ENCODE measurements at places on chromosomes 13 and 19.

GRCh38 chr13:77502104-77502720, 33.3 kb upstream of the SCEL start:
- DNase-seq = no peak

- no peak for DNase-seq
These were observed 7.3 kb downstream of the SGTA start for GRCh38 chr19:2775556-2776430.

GRCh38 chr19:3054972-3055740, 7.1 kb downstream of the TLE5 start:
- DNase-seq = no peak

- peak; percentile 73 for DNase-seq
These were observed 12.6 kb upstream of the ZNF414 start for GRCh38 chr19:8526345-8527091.

GRCh38 chr13:51502153-51502651, 49.4 kb upstream of the INTS6 start:
- no peak for DNase-seq

- DNase-seq = peak; percentile 16
These were observed 88.4 kb upstream of the DOCK9 start for GRCh38 chr13:99066219-99066618.

DNA sequence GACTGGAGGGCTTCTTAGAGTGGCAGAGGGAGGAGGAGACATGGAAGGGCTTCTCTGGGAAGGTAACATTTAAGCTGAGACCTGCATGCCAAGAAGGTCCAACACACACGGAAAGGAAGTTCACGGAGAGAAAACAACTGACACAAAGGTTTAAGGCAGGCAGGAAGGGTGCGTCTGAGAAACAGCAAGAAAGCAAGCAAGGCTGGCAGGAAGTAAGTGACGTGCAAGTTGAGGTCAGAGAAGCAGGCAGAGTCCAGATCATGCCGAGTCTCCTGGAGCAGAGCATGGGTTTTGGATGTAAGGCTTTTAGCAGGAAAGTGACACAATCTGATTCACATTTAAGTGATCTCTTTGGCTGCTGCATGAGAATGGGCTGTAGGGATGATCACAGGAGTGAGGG, 60.5 kb downstream of the ATP7B start:
- DNase-seq = no peak

GRCh38 chr13:93534181-93534700, 307.6 kb downstream of the GPC6 start:
- no peak for DNase-seq

DNA sequence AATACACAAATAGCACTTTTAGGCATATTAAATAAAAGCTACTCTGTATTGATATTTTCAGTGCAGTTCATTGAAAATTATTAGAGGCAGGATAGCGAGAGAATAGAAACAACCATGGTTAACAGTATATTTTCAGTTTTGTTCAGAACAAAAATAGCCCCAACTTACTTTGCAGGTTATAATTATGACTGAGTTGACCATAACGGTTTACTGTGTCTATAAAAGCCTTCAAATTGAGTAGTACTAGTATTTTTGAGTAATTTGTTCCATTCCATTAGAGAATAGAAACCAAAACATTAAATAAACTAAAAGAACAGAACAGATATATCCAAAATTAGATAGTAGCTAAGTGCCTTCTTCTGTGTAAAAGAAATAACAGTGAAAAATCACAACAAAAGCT, 1108.4 kb upstream of the PCDH20 start:
- DNase-seq = no peak

GRCh38 chr13:19067767-19068166, 113.9 kb downstream of the TUBA3C start:
- DNase-seq = no peak

DNA sequence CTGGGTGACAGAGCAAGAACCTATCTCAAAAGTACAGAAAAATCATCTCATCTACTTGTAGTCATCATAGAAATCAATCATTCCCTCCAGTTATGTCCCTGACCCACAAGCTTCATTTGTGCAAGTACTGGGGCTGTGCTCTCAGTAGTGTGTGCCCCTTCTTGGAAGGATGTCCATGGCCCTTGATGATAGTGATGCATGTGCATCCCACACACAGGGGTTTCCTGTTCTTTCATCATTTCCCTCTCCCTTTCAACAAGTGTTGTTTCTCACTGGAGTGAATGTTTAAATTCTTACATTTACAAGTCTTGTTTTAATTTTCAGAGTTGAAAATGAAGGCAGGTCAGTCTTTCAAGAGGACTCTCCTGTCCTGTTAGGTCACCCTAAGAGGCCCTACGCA, 1.5 kb downstream of the LGALS13 start:
- DNase-seq = no peak

- DNase-seq = no peak
These were observed 48.6 kb upstream of the PCDH8 start for GRCh38 chr13:52896827-52897659.

GRCh38 chr13:110136660-110137585, 170.0 kb downstream of the COL4A1 start:
- DNase-seq = no peak

GRCh38 chr13:72552731-72553130, 174.7 kb downstream of the MZT1 start:
- no peak for DNase-seq

DNA sequence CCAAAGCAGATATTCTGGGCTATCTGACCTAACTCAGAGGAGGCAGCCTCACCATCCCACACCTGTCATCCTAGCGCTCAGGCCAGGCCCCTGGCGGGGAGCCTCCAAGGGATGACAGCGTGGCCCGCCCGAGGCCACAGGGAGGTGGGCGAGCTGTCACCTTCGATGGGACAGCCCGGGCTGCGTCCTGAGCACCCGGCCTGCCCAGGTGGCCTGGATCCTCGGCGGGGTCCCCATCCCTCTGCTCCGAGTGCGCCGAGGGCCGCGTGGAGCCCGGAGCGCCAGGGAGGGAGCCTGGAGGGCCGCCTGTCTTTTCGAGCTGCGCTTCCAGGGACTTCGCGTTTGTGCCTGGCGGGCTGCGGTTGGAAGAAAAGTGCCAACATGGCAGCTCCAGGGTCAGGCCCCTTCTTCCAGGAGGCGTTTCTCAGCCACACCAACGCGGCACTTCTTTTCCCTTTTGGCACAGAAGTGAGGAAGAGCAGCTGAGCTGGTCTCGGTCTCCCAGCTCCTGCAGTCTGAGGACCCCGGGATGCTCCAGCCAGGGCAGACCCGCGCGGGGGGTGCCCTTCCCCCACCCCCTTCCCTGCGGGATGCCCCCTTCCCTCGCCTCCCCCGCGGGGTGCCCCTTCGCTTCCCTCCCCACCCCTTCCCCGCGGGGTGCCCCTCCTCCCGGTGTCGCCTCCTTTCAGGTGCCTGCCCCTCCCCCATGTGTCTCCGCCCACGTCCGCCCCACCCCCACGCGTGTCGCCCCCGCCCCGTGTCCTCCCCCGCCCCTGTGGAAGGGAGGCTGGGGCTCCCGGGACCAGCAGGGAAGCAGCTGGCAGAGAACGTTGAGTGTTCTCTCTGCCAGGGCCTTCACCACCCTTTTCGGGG, 42.3 kb downstream of the GJA3 start:
- no peak for DNase-seq

DNA sequence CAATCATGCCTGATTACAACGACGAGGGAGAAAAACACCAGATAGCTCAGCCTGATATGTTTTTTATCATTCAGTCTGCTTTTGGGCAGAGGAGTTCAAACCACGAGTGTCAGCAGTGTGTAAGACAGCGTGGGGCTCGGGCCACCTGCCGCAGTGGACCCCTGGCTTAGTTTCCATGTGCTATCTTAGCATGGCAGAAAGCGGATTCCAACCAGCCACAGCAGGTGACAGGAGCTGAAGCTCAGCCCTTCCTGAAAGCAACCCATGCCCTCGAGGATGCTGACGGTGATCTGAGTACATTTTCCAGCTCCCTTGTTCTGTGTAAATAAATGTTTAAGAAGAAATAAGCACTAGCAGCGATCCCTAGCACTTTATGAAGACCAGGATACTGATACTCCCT, 32.2 kb upstream of the MBNL2 start:
- DNase-seq = no peak

DNA sequence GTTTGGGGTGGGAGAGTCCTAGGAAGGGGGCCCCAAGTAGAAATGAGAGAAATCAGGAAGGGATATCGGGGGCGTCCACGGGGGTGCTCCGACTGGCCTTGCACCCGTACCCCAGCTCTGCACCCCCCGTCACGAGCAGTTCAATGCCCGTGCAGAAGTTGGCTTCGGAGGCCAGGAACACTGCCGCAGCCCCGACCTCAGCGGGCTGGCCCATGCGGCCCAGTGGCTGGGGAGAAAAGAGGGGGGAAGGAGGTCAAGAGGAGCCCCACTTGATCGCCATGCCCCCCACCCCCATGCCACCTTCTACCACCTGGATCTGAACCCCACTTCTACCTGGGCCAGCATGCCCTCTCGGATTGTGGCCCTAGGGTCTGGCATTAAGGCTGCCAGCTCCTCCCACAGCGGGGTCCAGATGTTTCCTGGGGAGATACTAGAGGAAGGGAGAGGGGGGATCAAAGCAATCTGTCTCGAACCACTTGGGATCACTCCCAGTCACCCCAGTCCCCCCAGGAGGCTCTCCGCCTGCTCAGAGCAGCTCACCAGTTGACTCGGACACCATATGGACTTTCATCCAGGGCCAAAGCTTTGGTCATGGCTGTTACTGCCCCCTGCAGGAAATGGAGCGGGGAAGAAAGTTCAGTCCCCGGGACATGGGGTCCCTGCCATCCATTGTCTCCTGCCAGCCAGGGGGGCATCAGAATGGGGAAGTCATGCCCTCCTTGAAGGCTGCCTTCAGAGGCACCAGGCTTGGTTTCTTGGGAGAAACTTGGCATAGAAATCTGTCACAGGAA, 2.5 kb upstream of the BCAT2 start:
- DNase-seq = no peak

DNA sequence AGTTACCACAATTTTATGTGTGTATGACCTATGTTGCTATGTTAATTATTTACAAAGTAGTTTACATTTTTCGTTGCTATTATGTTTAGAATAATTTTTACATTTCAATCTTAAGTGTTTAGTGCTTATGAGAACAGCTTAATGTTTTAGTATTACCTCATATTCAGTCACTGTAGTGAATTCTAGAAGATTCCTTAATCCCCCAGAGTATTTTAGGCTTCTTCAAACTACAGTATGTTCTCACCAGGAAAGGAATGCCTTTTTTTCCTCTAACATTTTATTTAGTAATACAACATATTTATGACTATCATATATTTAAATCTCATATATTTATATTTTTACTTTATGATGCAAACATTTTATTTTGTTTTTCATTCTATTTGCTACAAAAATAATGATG, 612.1 kb upstream of the KLHL1 start:
- DNase-seq = no peak

DNA sequence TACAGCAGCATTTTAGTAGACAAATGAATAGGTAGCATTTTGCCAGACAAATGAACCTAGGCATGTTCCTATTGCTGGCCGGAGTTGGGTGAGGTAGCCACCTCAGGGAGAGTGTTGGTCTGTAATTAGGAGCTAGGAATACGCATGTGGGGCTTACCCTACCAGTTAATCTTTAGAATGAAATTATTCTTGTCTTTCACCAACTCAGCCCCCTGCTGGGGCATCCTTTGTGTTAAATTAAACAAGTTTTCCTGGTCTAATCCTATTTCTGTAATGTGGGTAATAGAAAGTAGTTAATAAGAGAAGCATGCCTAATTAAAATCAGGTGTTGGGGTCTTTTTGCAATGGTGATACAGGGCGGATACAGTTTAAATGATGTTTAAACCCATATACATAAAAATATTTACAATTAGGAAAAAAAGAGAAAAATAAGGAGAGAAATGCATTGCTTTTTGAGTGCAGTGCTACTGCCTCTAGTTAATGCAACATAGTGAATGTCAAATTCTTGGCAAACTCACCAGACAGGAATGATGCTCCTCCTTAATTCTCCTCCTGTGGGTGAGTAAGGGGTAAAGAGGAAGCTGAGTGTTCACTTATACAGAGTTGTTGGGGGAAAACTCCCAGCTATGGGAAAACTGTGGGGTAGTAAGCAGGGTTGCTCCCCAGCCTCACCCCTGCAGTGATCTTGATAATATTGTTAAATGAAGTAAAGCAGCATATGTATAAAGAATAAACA, 276.4 kb upstream of the EDNRB start:
- no peak for DNase-seq

- DNase-seq = no peak
These were observed 8.9 kb downstream of the DYRK1B start for GRCh38 chr19:39825093-39825463.

- no peak for DNase-seq
These were observed 278.9 kb upstream of the ARGLU1 start for GRCh38 chr13:106846571-106847448.

- no peak for DNase-seq
These were observed 80.1 kb downstream of the ZNF486 start for GRCh38 chr19:20247016-20247683.

DNA sequence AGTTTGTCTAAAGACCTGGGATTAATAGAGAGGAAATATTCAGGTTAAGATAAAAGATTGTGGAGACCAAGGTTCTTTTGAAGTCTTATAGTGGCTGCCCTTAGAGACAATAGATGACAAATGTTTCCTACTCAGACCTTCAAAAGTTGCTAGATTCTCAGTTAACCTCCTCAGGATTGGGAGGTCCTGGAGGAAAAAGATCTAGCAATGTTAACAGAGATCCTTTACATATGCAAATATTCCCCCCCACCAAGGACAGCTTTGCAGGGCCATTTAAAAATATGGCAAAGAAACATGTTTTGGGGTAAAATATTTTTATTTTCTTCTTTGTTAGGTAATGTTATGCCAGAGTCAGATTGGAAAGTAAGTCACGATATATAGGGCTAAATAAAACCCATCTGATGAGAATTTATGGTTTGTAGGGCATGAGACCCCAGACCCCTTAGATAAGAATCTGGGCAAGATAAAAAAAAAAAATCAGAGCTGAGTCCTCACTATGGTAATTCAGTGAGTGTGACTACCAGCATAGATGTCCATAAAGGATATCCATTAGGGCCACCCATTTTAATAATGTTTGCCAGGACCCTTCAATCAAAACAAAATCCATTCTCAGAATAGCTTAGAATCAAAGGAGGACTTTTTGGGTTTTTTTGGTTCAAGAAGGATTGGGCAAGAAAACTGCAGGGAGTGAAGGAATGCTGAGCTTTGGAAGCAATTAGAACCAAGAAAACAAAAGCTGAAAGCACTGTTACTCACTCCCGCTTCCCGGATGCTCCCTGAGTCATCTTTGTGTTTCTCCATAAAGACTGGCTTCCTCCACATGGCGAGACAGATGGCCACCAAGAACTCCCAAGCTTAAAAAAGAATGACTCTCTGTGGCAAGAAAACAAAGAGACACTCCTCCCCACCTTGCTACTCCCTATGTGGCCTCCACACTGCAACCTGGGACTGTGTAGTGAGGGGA, 28.2 kb downstream of the VSTM1 start:
- no peak for DNase-seq

GRCh38 chr19:32558607-32559228, 22.3 kb upstream of the PDCD5 start:
- no peak for DNase-seq

All from MM.1S (cell line).